DMS53 (cell line): ENCODE measurements at places on chromosomes 4 and X.

DNA sequence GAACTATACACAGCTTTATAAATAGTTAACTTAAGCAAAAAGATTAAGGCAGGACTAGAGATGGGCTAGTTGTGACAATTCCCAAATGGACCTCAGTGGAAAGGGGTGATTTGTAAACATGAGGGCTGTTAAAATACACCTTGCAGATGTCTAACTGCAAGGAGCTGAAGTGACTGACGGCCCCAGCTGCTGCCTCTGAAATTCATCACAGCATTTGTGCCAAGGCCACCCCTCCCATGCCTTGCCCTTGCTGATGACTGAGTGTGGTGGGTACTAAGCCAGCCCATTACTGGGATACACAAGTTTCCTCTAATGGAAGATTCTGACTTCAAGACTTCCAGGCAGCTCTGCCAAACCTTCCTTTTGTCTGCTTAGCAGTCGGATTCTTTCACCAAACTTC is 23.7 kb upstream of the EGFL6 start:
- no peak for DNase-seq

DNA sequence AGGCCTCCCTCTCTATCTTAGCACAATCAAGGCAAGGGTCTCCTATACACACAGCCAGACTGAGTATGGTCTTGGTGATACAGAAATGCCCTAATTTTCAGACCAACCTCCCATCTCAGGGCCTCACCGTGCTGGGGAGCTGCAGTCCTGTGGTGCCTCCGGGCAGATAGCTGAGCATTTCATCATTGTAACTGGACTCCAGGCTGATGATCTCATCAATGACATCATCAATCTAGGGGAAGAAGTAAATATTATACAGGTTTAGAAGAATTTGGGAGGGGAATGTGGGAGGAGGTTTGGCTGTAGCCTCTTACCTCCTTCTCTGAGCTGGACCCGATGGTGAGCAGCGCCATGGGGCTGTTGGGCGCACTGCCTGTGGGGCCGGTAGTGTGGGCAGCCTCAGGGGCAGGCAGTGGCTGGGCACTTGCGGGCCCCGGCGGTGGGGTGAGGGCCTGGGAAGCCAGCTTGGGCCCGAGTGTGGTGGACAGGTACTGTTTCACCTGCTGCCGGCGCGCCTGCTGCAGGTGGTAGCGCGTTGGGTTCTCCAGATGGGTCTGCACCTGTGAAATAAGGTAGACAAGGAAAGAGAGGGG is 5.2 kb downstream of the TFE3 start:
- DNase-seq, result peak; percentile 19

DNA sequence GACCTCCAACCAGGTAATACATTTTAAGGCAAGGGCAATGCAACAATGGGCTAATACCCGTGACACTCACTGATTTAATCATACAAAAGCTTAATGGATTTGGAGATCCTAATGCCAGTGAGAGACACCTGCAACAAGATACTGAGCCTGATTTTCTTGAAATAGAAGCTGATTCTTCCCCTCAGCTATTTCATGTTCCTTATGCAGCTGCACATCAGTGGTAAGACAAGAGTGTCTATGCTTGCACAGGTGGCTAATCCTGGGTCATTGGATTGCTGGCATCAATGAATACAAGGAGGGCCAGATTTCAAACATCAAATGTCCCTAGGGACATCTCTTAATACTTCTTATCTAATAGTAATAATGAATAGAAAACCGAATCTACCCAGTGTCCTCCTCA is 139.7 kb downstream of the PPARGC1A start:
- no peak for DNase-seq

DNA sequence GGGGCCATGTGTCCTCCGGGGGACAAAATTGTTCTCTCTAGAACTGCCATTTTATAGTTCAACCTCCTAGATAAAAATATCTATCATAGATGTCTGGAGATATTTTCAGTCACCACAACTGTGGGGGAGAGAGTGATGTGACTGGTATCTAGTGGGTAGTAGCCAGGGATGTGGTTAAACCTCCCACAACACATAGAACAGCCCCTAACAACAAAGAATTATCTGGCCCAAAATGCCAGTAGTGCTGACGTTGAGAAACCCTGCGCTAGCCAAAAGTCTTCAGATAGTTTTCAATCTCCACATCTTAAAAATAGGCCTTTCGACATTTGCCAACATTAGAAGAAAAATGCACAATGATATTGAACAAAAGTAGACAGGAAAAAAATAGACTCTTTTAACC is 19.0 kb upstream of the SUPT20HL2 start:
- DNase-seq, result no peak

GRCh38 chrX:86021652-86022289 is 25.6 kb downstream of the CHM start:
- no peak for DNase-seq

DNA sequence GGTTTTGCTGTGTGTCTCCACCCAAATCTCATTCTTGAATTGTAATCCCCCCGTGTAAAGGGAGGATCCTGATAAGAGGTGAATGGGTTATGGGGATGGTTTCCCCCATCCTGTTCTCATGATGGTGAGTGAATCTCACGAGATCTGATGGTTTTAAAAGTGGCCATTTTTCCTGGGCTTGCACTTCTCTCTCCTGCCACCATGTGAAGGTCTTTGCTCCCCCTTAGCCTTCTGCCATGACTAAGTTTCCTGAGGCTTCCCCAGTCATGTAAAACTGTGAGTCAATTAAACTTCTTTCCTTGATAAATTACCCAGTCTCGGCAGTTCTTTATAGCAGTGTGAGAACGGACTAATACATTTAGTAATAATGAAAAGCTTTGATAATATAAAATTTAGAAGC is 46.9 kb downstream of the ANTXR2 start:
- no peak for DNase-seq

- DNase-seq, result peak; percentile 93
These were observed 36.4 kb upstream of the MAN2B2 start for GRCh38 chr4:6538575-6538974.

DNA sequence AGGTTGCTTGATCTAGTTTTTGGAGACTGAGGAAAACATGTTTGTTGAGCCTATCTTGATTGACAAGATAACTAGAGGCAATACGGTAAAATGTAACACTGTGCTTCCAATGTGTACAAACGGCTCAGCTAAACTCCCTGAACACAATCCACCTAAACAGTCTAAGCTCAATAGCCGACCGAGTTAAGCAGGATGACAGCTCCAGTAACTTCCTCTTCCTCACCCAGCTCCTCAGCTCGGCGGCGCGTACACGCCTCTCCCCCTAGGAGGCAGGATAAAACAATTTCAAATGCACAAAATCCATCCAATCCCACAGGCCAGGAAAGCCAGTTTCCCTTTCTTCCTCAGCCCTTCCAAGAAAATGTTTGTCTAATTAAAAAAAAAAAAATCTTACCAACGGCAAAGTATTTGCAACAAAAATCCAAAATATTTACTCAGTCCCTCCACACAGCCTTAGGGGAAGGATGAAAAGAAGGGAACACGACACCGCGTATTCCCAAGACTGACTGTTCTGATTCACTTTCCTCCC is 1.0 kb downstream of the CNOT6L start:
- DNase-seq, result peak; percentile 82

DNA sequence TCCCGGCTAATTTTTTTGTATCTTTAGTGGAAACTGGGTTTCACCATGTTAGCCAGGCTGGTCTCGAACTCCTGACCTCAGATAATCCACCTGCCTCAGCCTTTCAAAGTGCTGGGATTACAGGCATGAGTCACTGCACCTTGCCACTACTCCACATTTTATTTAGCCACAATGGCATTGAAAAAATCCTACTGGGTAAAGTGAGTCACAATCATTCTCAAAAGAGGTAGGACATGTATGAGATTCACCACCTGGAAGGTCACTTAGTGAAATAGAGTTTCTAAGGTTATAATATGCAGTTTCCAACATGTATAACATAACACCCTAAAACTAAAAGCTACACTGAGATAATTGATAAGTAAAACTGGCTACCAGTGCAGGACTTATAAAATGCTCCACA is 159.2 kb downstream of the BTC start:
- DNase-seq, result no peak

DNA sequence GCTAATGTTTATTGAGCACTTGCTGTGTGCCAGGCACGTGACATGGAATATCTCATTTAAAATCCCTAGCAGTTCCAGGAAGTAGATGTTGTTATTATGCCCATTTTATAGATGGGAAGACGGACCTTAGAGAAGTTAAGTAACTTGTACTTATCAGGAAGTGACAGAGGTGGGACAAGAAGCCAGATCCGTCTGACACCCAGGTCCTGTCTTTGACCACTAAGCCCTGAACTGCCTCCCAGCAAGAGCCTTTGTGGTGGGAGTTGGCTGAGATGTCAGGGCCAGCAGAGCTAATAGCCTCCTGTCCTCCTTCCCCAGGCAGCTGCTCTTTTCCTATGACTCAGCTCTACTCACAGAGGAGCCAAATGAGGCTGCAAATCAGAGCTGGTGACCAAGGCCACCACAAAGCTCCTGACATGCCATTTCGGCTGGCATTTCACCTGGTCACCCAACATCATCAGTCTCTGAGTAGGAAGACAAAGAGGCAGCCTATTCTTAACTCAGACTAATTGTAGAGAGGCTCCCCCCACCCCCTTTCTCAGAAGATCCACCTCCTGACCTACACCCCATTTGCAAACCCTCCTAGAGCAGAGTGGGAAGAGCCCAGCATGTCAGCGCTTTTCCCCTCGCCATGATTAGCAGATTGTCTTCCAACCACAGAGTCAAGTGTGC is 175.1 kb upstream of the KIT start:
- peak; percentile 23 for DNase-seq

DNA sequence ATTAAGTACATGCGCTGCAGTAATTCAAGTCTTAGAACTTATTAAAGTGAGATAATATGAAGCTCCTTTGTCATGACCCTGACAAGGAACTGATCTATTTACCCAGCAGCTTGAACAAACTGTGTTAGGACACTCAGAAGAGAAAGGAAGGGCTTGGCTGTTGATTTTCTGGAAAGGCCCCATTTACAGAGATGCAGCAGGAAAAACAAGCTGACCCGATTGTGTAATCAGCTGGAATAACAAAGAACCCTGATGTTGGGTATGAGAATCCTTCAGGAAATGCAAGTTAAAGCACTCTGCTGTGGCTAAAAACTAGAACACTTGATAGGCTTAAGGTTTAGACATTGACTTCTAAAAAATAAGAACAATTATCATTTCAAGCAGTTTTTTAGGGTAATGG is 64.8 kb downstream of the TBC1D9 start:
- DNase-seq, result peak; percentile 70

DNA sequence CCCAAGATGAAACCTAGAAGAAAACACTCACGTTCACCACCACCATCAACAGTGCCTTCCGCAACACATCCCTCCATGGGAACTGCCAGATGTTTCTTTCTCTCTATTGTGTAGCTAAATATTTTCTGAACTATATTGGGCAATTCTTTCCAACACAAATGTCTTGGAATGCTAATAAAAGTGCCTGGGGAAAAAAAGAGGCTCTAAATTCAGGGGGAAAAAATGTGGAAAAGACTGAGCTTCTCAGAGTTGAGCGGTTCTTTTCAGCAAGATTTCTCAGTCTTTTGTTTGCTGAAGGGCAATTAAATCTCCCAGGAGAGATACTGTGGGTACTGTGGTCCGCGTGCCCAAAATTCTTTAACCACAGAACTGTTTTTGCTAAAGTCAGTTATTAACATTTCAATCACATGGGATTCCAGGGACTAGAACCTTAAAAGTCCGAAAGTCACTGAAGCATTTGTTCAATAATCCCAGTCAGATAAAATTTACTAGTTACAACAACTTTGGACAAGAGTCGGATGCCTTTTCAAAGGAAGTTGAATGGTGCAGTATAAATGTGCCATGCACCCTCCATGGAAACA is 51.9 kb upstream of the DHRSX start:
- no peak for DNase-seq

DNA sequence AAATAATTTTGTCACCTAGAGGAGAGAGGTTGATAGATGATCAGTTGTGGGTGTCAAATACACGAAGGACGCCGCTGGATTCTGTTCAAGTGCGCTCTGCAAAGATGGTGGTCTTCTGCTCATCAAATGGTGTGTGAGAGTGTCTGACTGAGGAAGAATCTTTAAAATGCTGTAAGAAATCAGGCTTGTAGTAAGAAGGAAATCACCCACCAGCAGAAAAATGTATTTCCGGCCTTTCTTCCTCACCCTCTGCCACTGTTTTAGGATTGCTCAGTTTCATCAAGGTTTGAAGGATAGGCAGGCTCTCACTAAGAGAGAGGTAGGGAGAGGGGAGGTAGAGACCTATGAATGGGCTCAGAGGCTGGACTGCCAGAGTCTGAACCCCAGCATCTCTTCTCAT is 28.7 kb downstream of the RHOH start:
- DNase-seq, result no peak

DNA sequence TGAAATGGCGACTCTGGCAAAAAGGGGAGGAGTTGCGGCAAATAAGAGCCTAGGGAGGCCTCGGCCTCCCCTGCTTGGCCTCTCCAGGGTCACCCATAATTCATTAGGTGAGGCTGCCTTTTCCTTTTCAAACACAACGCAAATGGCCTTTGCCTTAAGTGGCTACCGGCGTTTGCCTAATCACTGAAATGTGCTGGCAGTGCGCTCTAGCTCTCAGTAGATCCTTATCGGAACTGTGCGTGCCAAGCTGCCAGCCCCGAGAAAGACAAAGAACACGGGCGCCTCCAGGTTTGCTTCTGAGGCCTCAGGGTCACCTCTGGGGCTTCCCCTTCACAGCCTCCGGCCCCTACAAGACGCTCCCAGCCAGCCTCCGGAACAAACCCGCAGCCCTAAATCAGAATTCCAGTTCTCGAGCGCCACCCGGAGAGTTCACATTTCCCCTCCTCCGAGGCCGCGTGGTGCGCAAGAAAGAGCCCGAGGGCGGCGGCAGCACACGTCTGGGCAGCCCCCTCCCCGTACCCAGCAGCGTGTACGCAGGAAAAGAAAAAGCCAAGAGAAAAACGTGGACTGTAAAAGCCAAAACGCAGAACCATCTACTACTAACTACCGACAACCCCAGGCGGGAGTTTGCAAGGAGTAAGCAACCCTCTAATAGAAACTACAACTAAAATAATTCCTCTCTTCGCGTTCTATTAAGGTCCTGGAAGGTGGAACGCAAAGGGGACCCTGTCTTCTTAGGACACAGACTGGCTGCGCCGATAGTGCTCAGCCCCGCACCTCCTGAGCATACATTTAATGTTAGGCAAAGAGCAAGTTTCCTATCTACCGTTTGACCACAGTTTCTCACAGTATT is 76.5 kb upstream of the BCOR start:
- DNase-seq, result peak; percentile 82

- peak; percentile 82 for DNase-seq
These were observed 3.6 kb downstream of the SMIM14 start for GRCh38 chr4:39635023-39635422.

DNA sequence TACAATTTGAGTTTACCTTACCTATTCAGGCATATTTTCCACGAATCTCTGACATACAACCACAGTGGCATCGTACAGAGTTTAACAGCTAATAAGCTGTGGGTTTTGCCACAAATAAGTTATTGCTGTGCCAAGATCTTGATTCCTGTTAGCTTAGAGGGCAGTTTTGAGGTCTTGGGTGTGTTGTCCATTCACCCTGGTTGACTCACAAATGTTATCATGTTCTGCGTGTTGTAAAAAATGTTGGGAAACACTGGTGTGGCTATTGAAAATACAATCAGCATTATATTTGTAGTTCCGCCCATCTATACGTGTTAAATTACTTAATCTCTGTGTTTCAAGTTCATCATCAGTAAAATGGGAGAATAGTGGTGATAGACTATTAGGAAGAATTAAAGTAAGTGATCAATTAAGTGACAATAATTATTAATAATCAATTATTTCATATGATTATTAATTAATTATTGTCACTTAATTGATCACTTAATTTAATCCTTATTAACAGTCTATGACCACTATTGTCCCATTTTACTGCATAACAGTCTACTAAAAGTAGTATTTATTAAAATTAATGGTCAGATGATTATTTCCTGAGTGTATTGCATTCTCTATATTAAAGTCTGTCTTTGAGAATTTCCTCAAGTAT is 96.3 kb downstream of the TMA16 start:
- DNase-seq, result peak; percentile 1

- DNase-seq, result peak; percentile 65
These were observed 59.4 kb downstream of the TSC22D3 start for GRCh38 chrX:107716118-107716684.
